ENCODE measurements at places on chromosomes 11 and 22.

DNA sequence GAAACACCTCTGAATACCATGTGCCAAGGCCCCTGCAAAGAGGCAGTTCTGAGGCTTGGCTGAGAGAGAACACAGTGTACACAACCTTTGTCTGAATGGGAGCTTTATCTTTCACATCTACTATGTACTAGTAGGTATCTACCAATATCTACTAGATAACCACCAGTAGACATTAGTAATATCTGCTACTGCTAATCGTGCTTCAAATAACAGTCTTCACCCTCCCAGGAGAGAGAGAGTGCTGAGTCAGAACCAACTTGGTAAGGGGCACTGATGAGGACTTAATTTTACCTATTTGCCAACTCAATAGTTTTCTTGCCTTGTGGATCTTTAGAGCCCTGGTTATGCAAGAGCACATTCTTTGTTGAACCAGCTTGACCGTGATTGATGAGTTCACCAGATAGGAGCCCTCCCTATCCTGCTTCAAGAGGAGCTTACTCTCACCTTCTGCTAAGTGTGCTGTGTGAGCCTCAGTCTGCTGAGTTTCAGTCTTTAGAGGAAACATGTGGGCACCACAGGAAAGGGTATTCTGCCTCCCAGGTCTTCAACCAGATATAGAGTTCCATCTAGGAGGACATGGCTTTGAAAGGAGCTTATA lies 967.5 kb downstream of the NTM start:
- DNase-seq: no peak

DNA sequence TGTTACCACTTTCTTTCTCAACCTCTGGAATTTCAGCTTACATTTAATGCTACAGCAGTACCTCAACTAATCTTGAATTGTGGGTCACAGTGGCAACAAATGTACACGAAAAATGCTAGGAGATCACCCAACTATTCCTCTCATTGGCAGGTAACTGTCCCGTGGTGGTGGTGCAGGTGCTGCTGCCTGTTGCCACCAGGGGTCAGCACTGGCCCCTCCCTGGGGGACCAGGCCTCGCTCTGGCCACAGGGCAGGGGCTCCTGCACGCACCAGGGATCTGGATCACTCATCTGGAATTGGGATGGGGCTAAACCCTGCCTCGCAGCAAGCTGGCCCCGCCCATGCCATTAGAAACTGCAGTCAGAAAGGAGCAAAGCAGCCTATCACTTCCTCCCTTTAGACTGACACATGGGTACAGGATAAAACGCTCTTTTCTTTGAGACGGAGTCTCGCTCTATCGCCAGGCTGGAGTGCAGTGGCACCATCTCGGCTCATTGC lies 6.9 kb upstream of the POLDIP3 start:
- peak; percentile 90 for DNase-seq

- no peak for DNase-seq
These were observed 54.1 kb downstream of the LDLRAD3 start for GRCh38 chr11:35997902-35998520.

GRCh38 chr11:5553343-5553742 lies 5.0 kb upstream of the OR52H1 start:
- DNase-seq: no peak

GRCh38 chr22:44272401-44272771 lies 40.4 kb downstream of the SHISAL1 start:
- DNase-seq: no peak

DNA sequence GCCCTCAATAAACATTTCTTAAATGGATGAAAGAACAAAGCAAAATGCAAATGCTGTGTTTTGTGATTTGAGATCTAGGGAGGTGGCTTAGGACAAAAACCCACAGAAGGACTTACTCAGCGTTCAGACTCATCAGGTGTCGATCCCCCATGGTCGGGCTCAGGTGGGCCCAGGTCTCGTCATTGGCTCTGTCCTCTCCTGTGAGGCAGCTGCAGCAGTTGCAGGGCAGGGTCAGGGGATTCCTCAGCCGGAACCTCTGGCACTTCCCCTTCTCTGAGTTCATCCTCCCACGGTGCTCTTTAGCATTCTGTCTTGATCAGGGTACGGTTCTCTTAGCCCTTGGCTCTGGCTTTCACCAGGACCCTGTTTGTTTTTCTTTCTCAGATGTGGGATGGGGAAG lies 14.0 kb upstream of the ACR start:
- DNase-seq: no peak

DNA sequence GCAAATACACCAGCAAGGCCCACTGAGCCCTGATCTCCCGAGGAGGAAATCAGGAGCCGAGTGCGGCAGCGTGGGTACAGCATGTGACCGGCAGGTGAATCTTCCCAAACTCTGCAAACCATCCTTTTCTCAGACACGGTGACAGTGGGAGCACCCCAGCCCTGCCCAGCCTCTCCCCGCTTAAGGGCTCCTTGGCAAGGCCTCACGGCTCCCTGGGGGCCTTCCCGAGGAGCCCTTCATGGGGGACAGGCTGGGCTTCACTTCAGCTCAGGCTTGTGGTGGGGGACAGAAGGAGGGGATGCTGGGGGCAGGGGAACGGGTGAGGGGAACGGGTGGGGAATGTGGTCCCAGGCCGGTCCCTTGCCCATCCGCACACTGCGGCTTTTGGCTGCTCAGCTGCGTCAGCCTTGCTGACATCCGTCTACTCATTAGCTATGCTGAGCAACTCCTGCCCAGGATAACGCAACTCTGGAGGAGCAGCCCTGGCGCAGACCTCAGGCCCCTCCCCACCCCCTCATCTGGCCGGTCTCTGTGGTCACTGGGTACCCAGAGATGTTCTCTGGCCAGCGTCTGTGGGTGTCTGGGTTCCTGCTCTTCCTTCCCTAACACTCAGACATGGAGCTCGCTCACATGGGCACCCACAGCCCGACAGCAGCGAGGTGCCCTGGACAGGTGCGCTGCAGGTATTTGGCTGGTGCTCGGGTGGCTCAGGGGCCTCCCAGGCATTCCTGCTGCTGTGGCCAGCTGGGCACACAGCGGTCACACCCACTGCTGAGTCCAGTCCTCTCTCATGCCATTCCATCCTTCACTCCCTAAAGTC lies 22.0 kb upstream of the TTLL12 start:
- DNase-seq: no peak

GRCh38 chr22:40107244-40107643 lies 70.5 kb upstream of the TNRC6B start:
- DNase-seq: no peak

GRCh38 chr11:10298342-10298741 lies 4.3 kb upstream of the SBF2 start:
- no peak for DNase-seq

- no peak for DNase-seq
These were observed 827.4 kb downstream of the OPCML start for GRCh38 chr11:132704781-132705375.

GRCh38 chr22:30946354-30946753 lies 22.2 kb downstream of the MORC2 start:
- no peak for DNase-seq

DNA sequence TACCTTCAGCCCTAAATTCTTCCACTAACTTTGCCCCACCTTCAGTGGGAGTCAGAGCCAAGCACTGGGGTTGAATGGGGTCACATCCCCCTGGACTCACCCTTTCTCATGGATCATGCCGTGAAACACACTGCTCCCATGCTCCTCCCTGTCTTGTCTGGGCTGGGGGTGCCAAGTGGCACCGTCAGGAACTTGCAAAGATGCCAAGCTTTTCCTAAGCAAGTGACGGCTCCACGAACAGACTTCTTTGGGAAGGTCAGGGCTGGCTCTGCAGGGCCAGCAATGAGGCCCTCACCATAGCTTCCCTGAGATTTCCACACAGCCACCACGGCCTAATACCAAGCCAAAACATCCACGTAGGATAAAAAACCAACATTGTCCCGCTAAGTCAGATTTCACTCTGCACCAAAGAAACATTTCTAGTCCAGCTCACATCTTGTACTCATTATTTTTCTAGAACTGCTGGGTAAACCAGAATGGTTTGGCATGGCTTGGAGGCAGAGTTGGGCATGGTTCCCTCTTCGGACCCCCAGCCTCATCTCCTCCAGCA lies 76.5 kb downstream of the NAT10 start:
- no peak for DNase-seq

- DNase-seq: no peak
These were observed 16.5 kb upstream of the ETS1 start for GRCh38 chr11:128603752-128604414.

GRCh38 chr11:10243896-10244575 lies 50.0 kb downstream of the SBF2 start:
- DNase-seq: no peak

DNA sequence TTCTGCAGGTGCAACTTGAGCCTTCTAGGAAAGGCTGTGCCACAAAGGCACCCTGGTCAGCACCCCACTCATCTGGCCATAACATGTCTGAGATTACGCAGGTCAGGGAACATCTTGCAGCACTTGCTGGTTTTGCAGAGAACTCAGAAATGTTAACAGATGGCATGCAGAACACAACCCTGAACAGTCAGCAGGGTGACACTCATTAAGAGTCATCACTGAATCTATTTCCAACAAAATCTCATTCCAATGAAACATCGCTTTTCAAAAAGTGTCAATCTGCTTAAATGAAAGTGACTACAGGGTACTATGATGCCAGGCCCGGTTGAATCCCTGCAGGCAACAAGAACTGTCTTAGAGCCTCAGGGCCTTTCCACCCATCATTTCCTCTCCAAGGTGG lies 369.8 kb upstream of the CCDC90B start:
- DNase-seq: no peak

DNA sequence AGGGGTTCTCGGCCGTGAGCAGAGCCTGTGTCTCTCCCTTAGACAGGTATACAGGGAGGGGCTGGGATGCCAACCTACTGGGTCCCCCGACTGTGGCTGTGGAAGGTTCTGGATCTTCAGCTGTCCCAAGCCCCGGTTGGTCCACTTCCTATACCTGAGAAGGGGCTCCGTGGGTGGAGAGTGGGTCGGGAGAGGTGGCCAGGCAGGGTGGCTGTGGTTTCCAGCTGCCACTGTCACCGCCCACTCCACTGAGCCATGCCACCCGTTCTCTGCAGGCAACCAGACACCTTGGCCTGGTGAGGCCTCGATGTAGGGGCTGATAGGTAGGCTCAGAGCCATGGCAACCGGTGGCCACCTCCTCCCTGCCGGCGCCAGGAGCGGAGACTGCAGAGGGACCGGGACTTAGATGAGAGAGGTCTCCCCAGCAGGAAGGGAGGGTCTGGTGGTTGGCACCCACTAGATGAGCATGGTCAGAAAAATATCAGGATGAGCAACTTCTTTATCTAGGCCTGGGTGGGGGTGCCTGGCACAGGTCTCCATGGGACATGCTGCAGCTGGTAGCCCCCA lies 53.8 kb downstream of the TRIOBP start:
- DNase-seq: no peak

GRCh38 chr11:57762235-57762861 lies 746 bp downstream of the CTNND1 start:
- no peak for DNase-seq

GRCh38 chr22:24995649-24996180 lies 43.2 kb downstream of the KIAA1671 start:
- no peak for DNase-seq

- no peak for DNase-seq
These were observed 522.6 kb downstream of the MN1 start for GRCh38 chr22:27278946-27279345.

- no peak for DNase-seq
These were observed 48.8 kb downstream of the OSBP2 start for GRCh38 chr22:30743257-30744020.

DNA sequence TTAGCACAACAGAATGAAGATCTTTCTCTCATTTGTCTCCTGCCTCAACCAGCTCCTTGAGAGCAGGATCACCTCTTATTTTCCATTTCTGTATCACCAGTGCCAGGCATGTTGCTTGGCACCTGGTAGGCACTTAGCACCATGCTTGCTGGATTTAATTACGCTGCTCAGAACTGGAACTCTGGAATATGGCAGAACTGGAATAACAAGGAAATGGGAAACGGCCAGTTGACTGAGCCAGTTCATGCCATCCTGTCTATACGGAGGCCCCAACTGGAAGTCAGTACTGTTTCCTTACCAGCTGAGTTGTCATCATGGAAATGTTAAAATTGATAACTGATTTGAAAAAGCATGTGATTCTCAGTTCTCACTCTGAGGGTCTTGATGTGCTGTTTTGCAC lies 69.5 kb upstream of the YWHAH start:
- DNase-seq: no peak

All from nephron progenitor cell (in vitro differentiated cells).